ENCODE measurements at places on chromosomes 5 and 9.

DNA sequence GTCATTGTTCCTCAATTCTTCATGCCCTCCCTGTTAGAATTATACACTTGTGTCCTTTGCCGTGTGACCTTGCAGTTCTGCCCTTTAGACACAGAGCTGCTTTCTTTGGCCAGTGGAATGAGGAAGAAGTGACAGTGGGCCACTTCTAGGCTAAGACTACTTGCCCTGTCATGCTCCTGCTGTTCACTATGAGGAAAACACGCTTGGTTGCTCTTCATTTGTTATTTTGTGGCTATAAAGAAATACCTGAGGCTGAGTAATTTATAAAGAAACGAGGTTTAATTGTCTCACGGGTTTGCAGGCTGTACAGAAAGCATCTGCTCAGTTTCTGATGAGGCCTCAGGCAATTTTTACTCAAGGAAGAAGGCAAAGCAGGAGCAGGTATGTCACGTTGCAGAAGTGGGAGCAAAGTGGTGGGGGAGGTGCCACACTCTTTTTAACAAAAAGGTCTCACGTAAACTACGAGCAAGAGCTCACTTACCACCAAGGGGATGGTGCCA lies 279.1 kb upstream of the DMAC1 start:
- no peak for DNase-seq

- DNase-seq, result no peak
Observed at GRCh38 chr9:19127871-19128500, 694 bp upstream of the PLIN2 start.

- DNase-seq, result no peak
Observed at GRCh38 chr5:179187681-179188575, 127.8 kb downstream of the ZNF354C start.

DNA sequence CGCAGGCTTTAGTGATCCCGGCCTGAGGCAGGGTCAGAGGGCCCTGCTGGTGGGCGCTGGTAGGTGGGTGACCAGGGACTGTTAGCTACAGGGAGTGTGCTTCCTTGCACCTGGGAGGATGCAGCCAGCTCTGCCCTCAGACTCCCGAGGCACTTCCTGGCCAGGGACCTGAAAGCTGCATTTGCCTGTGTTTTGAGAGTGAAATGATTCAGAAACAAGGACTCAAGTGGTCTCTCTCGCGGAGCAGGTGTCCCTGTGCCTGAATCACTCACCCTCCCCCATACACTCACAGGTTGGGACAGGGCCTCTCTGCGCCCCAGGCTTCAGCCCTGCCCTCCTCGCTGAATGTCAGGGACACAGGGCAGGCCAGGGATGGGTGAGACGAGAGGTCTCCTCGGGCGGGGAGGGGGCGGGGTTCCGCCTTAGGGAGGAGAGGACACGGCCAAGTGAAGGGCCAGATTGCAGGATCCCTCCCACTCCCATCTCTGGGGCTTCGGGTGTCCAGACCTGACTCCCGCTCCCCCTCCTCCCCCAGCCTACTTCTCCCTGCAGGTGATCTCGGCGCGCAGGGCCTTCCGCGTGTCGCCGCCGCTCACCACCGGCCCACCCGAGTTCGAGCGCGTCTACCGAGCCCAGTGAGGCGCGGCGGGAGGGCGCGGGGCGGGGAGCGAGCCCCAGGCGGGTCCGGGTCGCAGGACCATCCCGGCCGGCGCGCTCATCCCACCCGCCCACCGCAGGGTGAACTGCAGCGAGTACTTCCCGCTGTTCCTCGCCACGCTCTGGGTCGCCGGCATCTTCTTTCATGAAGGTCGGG lies 1.5 kb downstream of the LTC4S start:
- no peak for DNase-seq

DNA sequence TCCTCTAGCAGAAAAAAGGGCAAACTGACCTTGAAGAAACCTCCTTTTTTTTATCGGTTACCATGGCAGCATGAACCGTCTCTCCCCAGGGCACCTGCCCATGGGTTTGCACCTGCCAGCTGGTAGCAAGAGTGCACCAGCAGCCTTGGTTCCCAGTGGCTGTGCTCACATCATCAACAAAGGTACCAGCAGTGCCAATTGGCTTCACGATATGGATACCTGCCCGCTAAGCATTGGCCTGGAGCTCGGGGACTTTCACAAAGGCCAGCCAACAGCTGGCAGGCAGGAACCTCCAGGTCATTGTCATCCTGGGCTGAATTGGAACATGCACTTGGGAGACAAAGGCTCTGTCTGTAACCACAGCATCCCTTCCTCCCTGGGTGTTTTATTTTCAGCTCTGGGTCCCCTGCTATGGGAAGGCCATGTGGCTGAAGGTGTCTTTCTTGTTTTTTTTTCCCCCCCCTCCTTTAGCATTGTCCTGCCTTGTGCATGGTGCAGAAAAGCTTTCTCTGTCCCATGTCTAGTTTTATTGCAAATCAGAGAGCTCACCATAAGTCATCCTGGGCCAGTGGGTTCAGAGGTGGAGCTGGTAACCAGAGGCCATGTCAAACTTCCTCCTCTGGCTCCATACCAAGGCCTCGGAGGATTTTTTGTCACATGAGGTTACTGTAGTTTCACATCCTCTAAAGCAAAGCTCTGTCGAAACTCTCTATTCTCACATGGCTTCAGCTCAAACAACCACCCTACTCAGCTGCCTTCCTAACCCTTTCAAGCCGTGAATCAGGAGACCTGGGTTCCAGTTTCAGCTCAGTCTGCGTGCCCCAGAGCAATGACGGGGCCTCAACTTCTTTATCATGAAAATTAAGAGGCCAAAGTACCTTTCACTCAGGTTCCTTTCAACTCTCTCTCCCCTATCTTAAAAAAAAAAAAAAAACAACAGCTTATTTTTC lies 145.5 kb upstream of the MAP3K1 start:
- DNase-seq, result peak; percentile 35

GRCh38 chr9:78026416-78026815 lies 5.2 kb downstream of the GNAQ start:
- no peak for DNase-seq

GRCh38 chr5:140711794-140712193 lies 11.5 kb downstream of the ZMAT2 start:
- no peak for DNase-seq

All from iPS DF 6.9 (cell line).